ENCODE measurements at places on chromosomes 2 and 18. TPM values are rescaled to one million over a fixed set of nuclear protein-coding genes. Genes with fewer than 3 reads are reported as not detected.

SIGLEC15 gene
- 0.47 TPM for total RNA-seq

TBC1D8 gene
- total RNA-seq: 22.1 TPM

DNA sequence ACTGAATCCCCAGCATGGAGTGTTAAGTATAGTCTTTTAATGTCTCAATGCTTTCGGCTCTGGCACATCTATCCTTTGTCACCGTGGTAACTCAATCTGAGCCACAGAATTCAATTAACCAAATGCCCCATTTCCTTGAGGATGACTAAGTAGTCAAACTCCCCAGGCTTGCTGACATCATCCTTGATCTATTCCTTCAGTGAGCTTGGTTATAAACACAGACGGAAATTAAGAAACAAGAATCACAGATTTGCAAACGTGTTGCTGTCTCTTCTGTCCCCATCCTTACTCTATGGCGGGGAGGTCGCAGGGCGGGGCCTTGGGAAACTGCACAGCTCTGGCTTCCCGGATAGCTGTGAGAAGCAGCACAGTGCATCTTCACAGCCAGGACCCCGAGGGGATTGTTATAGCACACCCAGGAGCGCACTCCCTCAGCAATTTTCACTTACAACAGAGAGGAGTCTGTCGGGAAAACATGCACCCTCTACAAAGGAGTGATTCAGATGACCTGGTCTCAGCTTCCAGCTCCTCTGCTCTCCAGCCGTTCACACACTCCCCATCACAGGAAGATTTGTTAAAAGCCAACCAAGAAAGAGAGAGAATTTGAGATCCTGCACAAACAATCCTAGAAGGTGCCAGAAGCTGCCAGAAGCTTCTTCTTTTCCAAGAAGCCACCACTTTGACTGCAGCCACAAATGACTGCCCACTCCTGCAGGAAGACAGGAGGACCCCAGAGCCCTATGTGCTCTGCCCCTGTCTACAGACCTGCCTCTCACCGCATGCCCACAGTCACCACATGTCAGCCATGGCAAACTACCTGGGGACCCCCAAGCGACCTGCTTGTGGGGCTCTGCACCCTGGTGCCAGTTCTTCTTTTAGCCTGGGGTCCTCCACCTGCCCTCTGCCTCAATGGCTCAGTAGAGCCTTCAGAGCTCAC is 44.9 kb upstream of the YWHAQ start:
- no peak for DNase-seq

- no peak for DNase-seq
Measured at GRCh38 chr2:174835797-174836255, 71.6 kb upstream of the CHRNA1 start.

IGFBP5 gene
- 101 TPM for total RNA-seq

DNA sequence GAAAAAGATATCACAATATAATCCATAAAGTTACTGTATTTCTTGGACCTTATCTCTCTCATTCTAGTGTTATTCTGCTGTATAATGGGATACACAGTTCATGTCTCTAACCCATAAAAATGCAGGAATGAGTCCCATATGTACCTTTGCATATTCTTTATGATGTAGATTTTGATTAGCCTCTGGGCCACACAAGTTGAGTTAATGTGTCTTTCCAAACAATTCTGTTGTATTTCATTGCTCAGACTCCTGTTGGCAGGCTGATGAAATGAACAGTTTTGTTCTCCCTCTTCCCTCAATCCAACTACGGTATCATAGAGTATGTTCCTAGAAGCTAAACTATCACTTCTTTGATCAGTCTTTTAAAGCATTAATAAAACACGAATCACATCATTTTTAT is 113.2 kb upstream of the SATB2 start:
- DNase-seq: no peak

GRCh38 chr2:120206022-120206581 is 17.1 kb downstream of the TMEM185B start:
- DNase-seq: no peak

HAAO gene
- 11.5 TPM for total RNA-seq

GRCh38 chr2:164667566-164667965 is 46.3 kb upstream of the GRB14 start:
- DNase-seq: no peak

GRP gene
- total RNA-seq: 1.4 TPM

ABCG5 gene
- not detected for total RNA-seq

GRCh38 chr2:45583977-45584376 is 27.1 kb downstream of the SRBD1 start:
- no peak for DNase-seq

RGPD4 gene
- total RNA-seq: 0.29 TPM

SULT1C4 gene
- 3.6 TPM for total RNA-seq

GRCh38 chr2:59936048-59936447 is 617.4 kb downstream of the BCL11A start:
- DNase-seq: no peak

GRCh38 chr2:101306410-101306809 is 2.1 kb downstream of the RNF149 start:
- DNase-seq: no peak

GRCh38 chr2:176455816-176456291 is 186.6 kb downstream of the MTX2 start:
- DNase-seq: no peak

MAP2 gene
- 26.2 TPM for total RNA-seq

DNA sequence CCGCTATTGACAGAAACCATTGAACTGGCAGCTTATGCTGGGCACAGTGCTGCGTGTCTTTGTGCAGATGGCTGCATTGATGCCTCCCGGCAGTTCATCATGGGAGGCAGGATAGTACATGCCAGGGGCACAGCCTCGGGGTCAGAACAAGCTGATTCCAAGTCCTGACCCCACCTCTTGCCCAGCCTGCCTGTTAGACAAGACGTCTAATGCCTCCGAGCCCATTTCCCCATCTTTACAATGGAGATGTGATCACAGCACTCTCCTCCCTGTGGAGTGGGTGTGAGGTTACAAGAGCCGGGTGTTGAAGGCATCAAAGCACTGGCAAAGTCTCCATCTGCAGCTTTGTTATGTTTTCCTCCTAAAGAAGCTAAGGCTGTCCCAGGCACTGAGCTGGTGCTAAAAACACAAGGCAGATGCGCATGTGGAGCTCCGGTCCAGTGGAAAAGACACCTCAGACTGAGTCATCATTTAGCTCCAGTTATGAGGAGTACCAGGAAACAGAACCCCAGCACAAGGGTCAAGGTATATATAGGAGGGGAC is 125.7 kb upstream of the EPAS1 start:
- DNase-seq: no peak

DNA sequence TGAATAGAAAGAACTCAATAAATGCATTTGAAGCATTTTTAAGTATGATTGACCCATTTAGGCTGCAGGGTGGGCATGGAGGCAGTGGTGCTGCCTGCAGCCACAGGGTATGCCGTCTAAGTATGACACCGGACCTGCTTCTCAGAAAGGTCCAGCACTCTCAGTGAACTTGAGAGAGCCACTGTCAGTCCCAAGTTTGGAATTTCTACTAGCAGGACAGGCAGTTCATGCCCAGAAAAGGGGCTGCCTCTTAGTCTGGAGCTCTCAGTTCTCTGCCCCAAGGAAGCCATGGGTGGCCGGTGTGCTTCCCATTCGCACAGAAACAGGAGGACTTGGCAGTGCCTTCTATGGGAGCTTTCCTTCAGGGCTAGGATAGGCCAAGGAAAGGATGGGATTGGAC is 24.0 kb upstream of the MYCN start:
- DNase-seq: no peak

GRCh38 chr2:137357634-137358033 is 592.3 kb downstream of the THSD7B start:
- no peak for DNase-seq

TACR1 gene
- total RNA-seq: 0.37 TPM

- no peak for DNase-seq
Measured at GRCh38 chr2:123890148-123890547, 134.9 kb upstream of the CNTNAP5 start.

GRCh38 chr2:185947722-185948121 is 209.1 kb downstream of the FSIP2 start:
- DNase-seq: no peak

GRCh38 chr2:12479065-12479601 is 237.6 kb upstream of the TRIB2 start:
- no peak for DNase-seq

TTC31 gene
- total RNA-seq: 22.1 TPM

FAM237A gene
- not detected for total RNA-seq

ACVR1C gene
- 1.3 TPM for total RNA-seq

DNA sequence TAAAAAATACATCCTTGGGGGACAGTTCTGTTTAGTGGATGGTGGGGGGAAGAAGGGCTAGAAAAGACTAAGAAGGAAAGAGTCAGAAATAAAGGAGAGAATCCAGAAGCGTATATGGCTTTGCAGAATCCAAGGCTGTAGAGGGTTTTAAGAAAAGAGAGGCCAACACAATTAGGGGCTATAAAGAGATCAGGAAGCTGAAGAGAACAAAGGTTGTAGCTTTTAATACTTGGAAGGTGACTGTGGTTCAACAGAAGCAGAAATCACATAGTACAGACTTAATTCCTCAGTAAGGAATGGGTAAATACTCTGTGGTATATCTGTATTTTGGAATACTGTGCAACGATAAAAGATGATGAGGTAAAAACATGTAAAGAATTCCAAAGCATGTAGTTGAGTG is 286.4 kb downstream of the AGPS start:
- no peak for DNase-seq

- no peak for DNase-seq
Measured at GRCh38 chr2:169136885-169137534, 67.6 kb downstream of the DHRS9 start.

- DNase-seq: no peak
Measured at GRCh38 chr2:208984376-208985090, 439.3 kb upstream of the MAP2 start.

- no peak for DNase-seq
Measured at GRCh38 chr18:63342206-63342605, 22.6 kb upstream of the BCL2 start.

CCDC68 gene
- total RNA-seq: 13.8 TPM

ZNF532 gene
- total RNA-seq: 56.2 TPM

DNA sequence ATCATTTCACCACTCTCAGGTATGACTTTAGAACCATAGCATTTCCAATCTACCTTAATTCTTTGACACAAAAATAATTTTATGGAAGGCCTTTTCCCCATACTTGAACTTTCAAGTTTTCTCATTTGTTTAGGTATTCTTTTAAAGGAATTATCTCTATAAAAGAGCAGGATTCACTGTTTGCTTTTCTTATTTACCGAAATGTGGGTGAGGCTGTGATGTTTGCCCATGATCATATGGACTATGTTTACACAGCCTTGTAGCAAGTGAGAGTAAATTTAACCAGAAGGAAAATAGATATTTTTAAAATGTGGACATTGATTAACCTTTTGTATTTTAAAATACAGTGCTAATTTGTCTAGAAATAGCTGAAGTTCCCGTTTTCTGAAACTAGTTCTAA is 26.3 kb downstream of the CAB39 start:
- no peak for DNase-seq

NGEF gene
- total RNA-seq: 0.26 TPM

DLGAP1 gene
- total RNA-seq: 3.6 TPM

- DNase-seq: peak; percentile 59
Measured at GRCh38 chr2:63842149-63843061, 709 bp downstream of the UGP2 start.

- no peak for DNase-seq
Measured at GRCh38 chr2:79980816-79981215, 323.7 kb downstream of the LRRTM1 start.

- DNase-seq: no peak
Measured at GRCh38 chr2:233489666-233490065, 76.9 kb downstream of the USP40 start.

GRCh38 chr2:131646669-131647297 is 119.1 kb downstream of the CCDC74A start:
- peak; percentile 69 for DNase-seq

POTEE gene
- 0.16 TPM for total RNA-seq

TMEM169 gene
- total RNA-seq: 1.5 TPM

DNA sequence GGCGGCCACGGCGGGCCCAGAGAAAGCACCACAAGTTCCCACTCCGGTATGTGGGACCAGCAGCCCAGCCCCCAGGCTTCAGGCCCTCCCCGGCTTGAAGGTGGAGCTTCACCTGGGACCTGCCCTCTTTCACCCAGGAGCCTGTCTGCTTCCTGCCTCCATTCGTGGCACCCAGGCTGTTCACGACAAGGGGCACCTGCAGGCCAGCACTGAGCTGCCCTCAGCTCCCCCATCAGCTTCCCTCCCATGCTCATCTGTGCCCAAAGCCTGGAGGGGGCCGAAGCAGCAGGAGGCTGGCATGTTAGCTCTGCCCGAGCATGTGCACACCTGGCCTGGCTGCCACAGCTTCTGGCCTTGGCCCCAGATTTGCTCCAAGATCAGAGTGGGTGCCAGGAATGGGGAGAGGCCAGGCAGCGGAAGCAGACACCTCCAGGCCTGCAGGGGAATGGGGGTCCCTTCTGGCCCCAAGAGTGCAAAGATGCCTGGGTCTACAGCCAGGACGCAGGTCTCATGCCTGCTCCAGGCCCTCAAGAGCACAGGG is 312.4 kb upstream of the SYT4 start:
- DNase-seq: no peak

GRCh38 chr2:69764286-69765095 is 22.6 kb downstream of the ANXA4 start:
- DNase-seq: no peak

ITGB6 gene
- total RNA-seq: 227 TPM

GRCh38 chr2:46385786-46386577 is 88.8 kb downstream of the EPAS1 start:
- DNase-seq: no peak

TTC21B gene
- total RNA-seq: 22.3 TPM

GRCh38 chr2:127638361-127639110 is 7.4 kb upstream of the GPR17 start:
- DNase-seq: no peak

PLCD4 gene
- 0.89 TPM for total RNA-seq
